ENCODE measurements at places on chromosomes 13 and 19.

- peak overlapping the region; percentile 43 for H3K4me3 ChIP-seq
- peak overlapping the region; percentile 71 for H3K27ac ChIP-seq
- H3K27me3 ChIP-seq: no peaks in the 10 kb centered on the region
- H3K36me3 ChIP-seq: no peaks in the 10 kb centered on the region
- peak; percentile 41 for DNase-seq
Observed at GRCh38 chr19:5949792-5950305, 28.1 kb downstream of the RANBP3 start.

- H3K4me1 ChIP-seq: peaks cover 30% of the 10 kb centered on the region
- H3K4me3 ChIP-seq: no peak overlapping the region
- peaks cover 41% of the 10 kb centered on the region for H3K27me3 ChIP-seq
- DNase-seq: no peak
Observed at GRCh38 chr19:47419789-47420188, 462 bp upstream of the MEIS3 start.

GRCh38 chr13:31880851-31881494 lies 141.6 kb downstream of the RXFP2 start:
- no peaks in the 10 kb centered on the region for H3K27me3 ChIP-seq
- no peak for DNase-seq
- no peaks in the 10 kb centered on the region for H3K36me3 ChIP-seq
- no peaks in the 10 kb centered on the region for H3K4me1 ChIP-seq

- H3K4me1 ChIP-seq: no peaks in the 10 kb centered on the region
- no peak overlapping the region for H3K4me3 ChIP-seq
- no peak for DNase-seq
- H3K27me3 ChIP-seq: no peaks in the 10 kb centered on the region
Observed at GRCh38 chr13:34762312-34762711, 179.8 kb upstream of the NBEA start.

DNA sequence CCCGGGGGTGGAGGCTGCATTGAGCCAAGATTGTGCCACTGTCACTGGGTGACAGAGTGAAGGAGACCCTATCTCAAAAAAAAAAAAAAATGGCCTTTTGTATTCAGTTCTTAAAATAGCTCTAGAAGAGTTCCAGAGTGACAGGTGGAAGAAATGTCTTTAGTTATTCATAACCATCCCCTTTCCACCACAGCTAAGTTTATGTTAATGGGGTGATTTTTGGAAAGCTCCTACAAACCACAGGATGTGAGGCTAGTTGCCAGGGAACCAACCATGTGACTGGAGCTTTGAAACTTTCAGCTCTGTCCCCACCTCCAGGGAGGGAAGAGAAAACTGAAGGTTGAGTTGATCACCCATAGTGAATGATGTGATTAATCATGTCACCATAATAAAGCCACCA lies 6.9 kb downstream of the ZNF490 start:
- H3K27ac ChIP-seq: no peak overlapping the region
- H3K4me3 ChIP-seq: no peak overlapping the region
- peaks cover 4% of the 10 kb centered on the region for H3K4me1 ChIP-seq
- peak; percentile 65 for DNase-seq
- H3K27me3 ChIP-seq: no peaks in the 10 kb centered on the region

- no peaks in the 10 kb centered on the region for H3K4me1 ChIP-seq
- H3K4me3 ChIP-seq: no peak overlapping the region
- H3K27me3 ChIP-seq: no peaks in the 10 kb centered on the region
- H3K36me3 ChIP-seq: peaks cover 10% of the 10 kb centered on the region
Observed at GRCh38 chr19:10809651-10810285, 26.2 kb downstream of the TMED1 start.

DNA sequence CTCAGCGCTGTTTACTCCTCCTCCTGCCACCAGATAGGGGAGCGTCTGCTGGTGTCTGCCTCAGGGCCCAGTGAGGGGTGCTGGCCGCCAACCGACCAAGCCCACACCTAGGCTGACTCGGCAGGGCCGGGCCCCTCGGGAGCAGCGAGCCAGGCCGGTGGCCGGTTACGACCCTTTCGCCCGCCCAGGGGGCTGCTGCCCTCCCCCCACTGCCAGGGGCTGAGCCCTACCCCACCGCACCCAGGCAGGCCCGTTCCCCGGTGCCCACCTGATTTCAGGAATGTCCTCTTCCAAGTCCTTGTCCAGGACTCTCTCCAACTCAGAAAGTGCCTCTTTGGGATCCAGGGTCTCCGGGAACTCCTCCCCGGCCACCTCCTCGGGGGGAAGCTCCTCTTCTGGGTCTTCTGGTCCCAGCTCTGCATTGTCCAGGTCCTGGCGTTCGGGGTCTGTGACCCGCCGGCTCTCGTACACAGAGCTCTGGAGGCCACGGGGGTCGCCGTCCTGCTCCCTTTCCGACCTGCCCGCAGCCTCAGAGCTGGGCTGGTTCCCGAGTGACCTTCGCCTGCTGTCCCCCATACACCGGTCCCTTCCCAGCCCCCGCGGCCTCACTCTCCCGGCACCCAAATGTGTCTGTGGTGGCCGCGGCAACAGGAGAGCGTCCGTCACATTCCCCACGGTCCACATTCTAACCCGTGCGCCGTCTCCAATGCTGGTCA lies 31.0 kb upstream of the MIER2 start:
- H3K27me3 ChIP-seq: no peaks in the 10 kb centered on the region
- no peaks in the 10 kb centered on the region for H3K36me3 ChIP-seq
- no peak overlapping the region for H3K4me3 ChIP-seq
- DNase-seq: no peak

DNA sequence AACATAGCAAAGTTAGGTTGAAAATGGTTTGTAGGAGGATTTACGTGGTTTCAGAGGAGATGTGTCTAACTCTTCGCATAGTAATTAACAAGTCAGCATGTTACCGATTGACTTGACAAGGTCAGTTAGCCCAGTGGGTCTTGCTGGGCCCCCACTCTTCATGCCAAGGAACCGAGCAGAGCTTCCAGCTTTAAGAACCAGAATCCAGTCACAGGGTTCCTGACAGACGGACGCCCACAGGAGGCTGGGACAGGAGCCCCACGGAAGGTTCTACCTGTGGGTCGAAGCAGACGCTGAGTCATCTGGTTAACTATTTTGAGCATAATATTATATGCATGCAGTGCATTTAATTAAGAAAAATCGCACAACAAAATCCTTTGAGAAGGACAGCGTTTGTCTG lies 3.5 kb downstream of the TMEM255B start:
- H3K27ac ChIP-seq: no peak overlapping the region
- H3K27me3 ChIP-seq: peaks cover 4% of the 10 kb centered on the region
- no peak overlapping the region for H3K4me3 ChIP-seq
- H3K36me3 ChIP-seq: no peaks in the 10 kb centered on the region
- DNase-seq: no peak

DNA sequence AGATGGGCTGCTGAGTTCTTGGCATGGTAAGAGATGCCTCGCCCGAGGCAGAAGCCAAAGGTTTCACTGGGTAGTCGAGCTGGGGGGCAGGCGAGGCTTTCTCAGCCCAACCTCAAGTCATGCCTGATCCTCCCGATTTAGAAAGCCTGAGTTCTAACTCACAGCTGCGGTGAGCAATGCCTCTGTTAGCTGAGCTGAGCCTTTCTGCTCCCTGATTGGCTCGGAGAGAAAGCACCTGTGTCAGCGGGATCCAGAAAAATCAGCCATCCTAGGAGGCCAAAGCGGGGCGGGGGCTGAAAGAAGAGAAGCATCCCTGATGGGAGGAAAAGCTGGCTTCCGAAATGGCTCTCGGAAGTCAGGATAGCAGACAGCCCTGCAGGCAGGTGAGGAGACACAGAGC lies 44.7 kb downstream of the CACNA1A start:
- H3K27me3 ChIP-seq: no peaks in the 10 kb centered on the region
- no peak overlapping the region for H3K4me3 ChIP-seq
- no peaks in the 10 kb centered on the region for H3K4me1 ChIP-seq
- no peaks in the 10 kb centered on the region for H3K36me3 ChIP-seq

- peaks cover 1% of the 10 kb centered on the region for H3K27me3 ChIP-seq
- no peak for DNase-seq
- peak overlapping the region; percentile 33 for H3K4me3 ChIP-seq
- peaks cover 4% of the 10 kb centered on the region for H3K4me1 ChIP-seq
Observed at GRCh38 chr19:46426506-46427162, 2.1 kb downstream of the PNMA8C start.

DNA sequence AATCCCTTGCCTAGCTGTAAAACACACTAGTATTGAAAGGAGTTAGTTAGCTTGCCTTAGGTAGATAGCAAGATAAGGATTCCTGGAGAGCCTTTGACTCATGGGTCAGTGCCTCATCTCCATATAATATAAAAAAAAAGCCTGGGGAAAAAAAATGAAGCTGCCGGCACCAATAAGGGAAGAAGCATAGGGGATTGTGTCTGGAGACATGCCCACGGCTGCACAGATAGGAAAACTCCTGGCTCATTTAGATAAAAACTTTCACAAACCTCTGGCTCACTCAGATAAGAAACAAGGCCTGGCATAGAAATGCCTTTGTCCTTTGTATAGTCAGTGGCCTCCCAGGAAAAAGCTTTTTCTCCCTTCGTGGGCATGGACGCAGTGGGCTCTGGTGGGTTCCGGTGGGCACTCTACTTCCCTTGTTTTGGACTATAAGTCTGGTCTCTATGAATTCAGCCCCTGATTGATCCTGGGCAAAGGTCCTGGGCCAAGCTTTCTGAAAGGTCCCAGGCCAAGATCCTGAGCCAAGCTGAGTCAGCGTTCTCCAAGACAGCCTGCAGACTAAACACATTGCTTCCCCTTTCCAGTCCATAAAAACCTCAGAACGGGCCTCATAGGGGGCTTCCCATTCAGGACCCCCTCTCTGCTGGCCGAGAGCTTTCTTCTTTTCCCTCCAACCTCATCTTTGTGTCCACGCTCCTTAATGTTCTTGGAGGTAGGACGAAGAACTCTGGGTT lies 4.9 kb upstream of the OR7A17 start:
- no peak overlapping the region for H3K27ac ChIP-seq
- no peaks in the 10 kb centered on the region for H3K4me1 ChIP-seq
- H3K36me3 ChIP-seq: no peaks in the 10 kb centered on the region
- peaks cover 6% of the 10 kb centered on the region for H3K27me3 ChIP-seq
- H3K4me3 ChIP-seq: no peak overlapping the region

GRCh38 chr19:3162418-3163229 lies 15.9 kb upstream of the S1PR4 start:
- no peak overlapping the region for H3K4me3 ChIP-seq
- no peak overlapping the region for H3K27ac ChIP-seq
- no peaks in the 10 kb centered on the region for H3K36me3 ChIP-seq
- no peaks in the 10 kb centered on the region for H3K27me3 ChIP-seq

GRCh38 chr13:30857018-30857417 lies 49.1 kb upstream of the MEDAG start:
- H3K27me3 ChIP-seq: no peaks in the 10 kb centered on the region
- no peaks in the 10 kb centered on the region for H3K4me1 ChIP-seq
- H3K27ac ChIP-seq: no peak overlapping the region
- no peak for DNase-seq
- H3K36me3 ChIP-seq: no peaks in the 10 kb centered on the region

DNA sequence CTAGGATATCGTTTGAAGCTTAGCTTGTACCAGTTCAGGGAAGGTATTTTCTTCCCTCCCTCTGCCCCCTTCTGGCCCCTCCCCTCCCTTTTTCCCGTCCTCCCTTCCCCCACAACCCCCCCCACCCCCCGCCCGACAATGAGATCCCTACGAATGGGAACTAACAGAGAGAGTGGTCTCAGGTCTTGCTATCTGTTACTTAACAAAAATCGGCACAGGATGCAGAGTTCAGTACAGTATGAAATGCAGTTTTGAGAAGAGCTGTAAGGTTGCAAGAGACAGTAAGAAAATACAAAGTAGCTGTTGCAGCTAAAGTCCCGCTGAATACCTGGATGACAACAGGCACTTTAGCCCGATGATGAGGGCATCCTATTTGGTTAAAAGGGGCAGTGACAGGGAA lies 3.1 kb upstream of the DACH1 start:
- H3K4me3 ChIP-seq: no peak overlapping the region
- no peaks in the 10 kb centered on the region for H3K27me3 ChIP-seq
- no peak overlapping the region for H3K27ac ChIP-seq
- no peaks in the 10 kb centered on the region for H3K36me3 ChIP-seq
- DNase-seq: no peak

DNA sequence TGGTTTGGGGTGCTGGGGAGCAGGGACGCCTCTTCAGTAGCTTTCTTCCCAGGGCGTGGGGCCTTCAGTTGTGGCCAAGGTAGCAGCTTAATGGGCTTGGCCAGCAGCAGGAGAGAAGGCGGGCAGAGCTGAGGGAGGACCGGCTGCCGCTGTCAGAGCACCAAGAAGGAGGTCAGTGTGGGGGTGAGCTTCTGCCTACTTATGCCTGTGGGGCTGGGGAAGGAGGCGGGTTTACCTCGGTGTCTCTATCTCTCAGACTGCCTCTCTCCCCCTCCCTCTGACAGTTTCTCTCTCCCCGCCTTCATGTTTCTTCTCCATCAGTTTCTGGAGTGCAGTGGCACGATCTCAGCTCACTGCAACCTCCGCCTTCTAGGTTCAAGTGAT lies at the start of gene CAPN12:
Gene CAPN12 (minus strand): TSS at position 177 of the 384 bp plus-strand sequence. CDS start 309 bp downstream, outside the sequence.
- no peak for DNase-seq
- H3K27me3 ChIP-seq: no peaks in the 10 kb centered on the region
- H3K27ac ChIP-seq: no peak within 1 kb of the TSS

- no peak overlapping the region for H3K4me3 ChIP-seq
- no peaks in the 10 kb centered on the region for H3K36me3 ChIP-seq
- no peaks in the 10 kb centered on the region for H3K4me1 ChIP-seq
- H3K27ac ChIP-seq: no peak overlapping the region
- no peak for DNase-seq
Observed at GRCh38 chr13:41713405-41713804, 247.5 kb downstream of the VWA8 start.

GRCh38 chr19:48020686-48021085 lies 23.2 kb downstream of the CABP5 start:
- DNase-seq: no peak
- H3K36me3 ChIP-seq: no peaks in the 10 kb centered on the region
- H3K4me1 ChIP-seq: no peaks in the 10 kb centered on the region

- H3K27me3 ChIP-seq: no peaks in the 10 kb centered on the region
- H3K36me3 ChIP-seq: peaks cover 19% of the 10 kb centered on the region
- no peak overlapping the region for H3K4me3 ChIP-seq
- no peak overlapping the region for H3K27ac ChIP-seq
Observed at GRCh38 chr19:42352301-42353259, 27.1 kb downstream of the MEGF8 start.

GRCh38 chr13:68234274-68234673 lies 1004.1 kb upstream of the PCDH9 start:
- DNase-seq: no peak
- no peaks in the 10 kb centered on the region for H3K4me1 ChIP-seq
- no peak overlapping the region for H3K4me3 ChIP-seq
- no peak overlapping the region for H3K27ac ChIP-seq
- H3K36me3 ChIP-seq: no peaks in the 10 kb centered on the region

- DNase-seq: no peak
- H3K36me3 ChIP-seq: no peaks in the 10 kb centered on the region
- no peaks in the 10 kb centered on the region for H3K27me3 ChIP-seq
- no peaks in the 10 kb centered on the region for H3K4me1 ChIP-seq
- no peak overlapping the region for H3K4me3 ChIP-seq
Observed at GRCh38 chr19:31139871-31140505, 209.2 kb downstream of the TSHZ3 start.

DNA sequence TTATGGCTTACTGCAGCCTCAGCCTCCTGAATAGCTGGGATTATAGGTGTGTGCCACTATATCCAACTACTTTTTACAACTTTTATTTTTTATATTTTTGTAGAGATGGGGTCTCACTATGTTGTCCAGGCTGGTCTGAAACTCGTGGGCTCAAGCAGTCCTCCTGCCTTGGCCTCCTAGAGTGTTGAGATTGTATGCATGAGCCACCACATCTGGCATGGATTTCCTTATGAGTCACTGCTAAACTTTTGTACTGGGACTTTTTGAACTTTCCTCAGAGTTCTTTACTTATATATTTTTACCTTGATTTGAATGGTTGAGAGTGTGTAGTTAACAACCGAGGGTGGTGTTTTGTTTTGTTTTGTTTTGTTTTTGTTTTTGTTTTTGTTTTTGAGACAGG lies 33.4 kb downstream of the DNAJC3 start:
- H3K27me3 ChIP-seq: no peaks in the 10 kb centered on the region
- H3K4me3 ChIP-seq: no peak overlapping the region
- no peaks in the 10 kb centered on the region for H3K36me3 ChIP-seq
- peaks cover 11% of the 10 kb centered on the region for H3K4me1 ChIP-seq
- DNase-seq: no peak
- H3K27ac ChIP-seq: no peak overlapping the region

Measured in naive thymus-derived CD4-positive, alpha-beta T cell (primary cell).